ENCODE measurements at places on chromosomes 5 and 9.

GRCh38 chr5:177455036-177455660, 8.5 kb downstream of the PRR7 start:
- DNase-seq = peak; percentile 70

DNA sequence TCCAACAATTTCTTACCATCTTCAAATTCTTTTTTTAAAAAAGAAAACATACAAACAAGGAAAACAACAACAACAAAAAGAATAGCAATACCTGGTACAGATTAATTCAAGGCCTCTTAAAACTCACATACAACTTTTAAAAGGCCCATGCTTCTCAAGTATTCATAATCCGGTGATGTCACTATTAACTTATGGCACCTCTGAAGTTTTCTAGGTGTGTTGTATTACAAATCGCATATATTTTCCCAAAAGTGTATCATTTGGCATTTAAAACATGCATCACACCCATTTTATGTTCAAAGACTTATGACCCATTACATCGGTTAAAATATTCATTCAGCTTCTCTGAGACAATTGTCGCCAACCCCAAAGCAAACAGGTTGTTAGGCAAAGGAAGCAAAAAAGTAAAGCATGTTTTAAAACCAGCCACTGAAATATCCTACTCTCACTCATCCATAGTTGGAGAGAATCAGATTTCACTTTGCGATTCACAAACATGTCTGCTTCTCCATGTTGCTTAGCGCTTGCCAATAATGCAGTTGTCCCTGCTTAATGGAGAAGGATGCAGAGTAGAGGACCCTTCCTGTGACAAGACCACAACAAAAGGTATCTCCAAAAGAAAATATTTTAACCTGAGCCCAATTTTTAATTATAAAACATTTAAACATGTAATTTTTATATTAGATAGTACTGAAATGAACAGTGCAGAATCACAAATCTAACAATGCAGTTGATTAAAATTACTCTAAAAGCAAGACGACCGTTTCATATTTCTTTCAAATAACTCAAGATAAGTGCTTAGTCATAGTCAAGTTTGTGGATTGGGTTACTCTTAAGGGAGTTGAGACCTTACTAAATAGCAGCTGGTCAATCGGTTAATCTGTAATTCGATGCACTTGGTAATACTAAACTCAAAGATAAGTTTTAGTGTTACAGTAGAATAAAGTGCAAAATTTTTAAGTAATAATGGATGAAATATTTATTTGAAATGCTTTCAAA, 1.6 kb downstream of the SKP1 start:
- DNase-seq = peak; percentile 58

- DNase-seq = no peak
Observed at GRCh38 chr9:70045452-70045851, 1.8 kb downstream of the MAMDC2 start.

DNA sequence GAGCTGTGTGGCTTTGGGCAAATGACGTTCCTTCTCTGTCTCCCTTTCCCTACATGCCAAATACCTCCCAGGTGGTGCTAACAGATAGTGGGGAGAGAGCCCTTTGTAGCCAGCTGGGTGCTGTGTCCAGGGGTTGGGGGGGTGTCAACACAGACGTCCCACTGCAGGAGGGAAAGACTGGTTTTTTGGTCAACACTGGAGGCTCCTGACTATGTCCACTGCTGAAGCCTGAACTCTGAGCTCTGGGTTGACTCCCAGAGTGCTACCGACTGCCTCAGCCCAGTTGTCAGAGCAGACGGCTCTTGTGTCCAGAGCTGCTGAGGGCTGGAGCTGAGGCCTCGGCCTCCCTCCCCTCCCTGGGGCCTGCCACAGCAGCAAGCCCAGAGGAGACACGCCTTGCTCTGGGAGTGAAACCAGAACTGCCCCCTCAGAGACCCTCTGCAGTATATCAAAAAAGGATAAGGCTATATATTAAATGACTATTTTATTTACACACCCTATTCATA, 14.8 kb upstream of the SLC25A51 start:
- DNase-seq = no peak

DNA sequence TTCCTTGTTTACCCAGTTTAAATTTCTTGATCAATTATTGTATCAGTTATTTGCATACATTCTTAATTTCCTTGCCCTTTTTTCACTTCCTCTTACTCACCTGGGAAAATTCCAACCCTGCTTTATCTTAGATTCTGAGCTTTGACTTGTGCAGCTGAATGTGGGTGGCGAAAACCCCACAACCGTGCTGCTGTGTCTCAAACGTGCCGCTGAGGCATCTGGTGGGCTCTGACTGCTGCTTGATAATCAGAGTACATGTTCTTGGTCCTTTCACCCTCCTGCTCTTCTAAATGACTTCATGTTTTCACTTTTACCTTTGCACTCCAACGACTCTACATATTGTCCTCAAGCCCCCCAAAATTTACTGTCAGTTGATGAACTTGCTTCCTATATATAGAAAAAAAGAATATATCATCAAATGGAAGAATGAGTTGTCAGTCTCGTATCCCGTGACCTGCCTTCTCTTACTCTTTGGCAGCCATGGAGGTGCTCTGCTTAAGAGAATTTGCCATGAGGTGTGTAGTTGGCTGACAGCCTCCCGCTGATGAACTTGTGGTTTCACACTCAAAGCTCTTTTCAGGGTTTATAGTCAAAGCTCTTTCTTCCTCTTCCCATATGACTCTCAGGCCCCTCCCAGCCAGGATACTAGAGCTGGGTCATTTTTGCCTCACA, 14.0 kb upstream of the JAK2 start:
- DNase-seq = no peak

DNA sequence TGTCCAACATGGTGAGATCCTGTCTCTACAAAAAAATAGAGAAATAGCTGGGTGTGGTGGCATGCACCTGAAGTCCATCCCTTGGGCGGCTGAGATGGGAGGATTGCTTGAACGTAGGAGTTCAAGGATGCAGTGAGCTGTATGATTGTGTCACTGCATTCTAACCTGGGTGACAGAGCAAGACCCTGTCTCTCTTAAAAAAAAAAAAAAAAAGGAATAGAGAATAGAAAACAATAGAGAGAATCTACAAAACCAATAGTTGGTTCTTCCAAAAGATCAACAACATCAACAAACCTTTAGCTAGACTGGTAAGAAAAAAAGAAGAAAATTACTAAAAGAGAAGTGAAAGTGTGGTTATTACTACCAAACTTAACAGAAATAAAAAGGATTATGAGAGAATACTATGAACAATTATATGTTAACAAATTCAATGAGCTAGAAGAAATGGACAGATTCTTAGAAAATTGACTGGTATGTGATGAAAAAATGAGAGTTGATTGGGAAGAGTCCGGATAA, 8.1 kb upstream of the SLC38A9 start:
- DNase-seq = no peak

DNA sequence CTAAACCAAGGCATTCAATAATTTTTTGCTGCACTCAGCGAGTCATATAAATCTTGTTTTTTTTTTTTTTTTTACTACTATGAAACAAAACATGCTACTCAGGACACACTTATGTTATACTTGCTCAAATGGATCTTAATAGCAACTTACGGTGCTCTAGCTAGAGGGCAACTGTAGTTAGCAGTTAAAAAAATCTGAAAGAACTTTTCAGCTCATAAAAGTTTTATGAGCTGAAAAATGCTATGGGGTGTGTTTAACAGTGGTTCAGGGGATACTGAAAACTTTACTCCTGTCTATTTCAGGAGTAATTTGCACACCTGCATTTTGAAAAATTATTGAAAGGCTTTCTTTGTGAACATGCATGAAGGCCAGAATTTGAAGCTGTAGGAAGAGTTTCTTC, 53.4 kb downstream of the VCAN start:
- no peak for DNase-seq

DNA sequence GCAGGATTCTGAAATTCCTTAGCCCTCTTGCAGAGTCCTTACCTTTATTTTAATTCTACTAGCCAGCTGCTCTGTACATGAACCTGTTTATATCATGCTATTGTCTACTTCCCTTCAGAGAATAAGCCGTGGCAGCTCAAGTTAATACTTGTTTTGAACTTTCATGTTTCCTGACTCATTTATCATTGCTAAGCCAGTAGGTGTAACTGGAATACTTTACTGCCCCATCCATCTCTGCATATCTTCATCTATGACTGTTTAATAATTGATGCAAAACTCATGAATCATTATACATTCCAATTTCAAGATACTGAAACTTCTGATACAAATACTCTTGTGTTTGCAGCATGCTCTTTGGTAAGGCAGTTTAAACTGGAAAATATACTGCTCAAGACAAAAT, 174.7 kb downstream of the PPP2R2B start:
- no peak for DNase-seq

- DNase-seq = no peak
Observed at GRCh38 chr9:120921661-120922181, 4.9 kb downstream of the TRAF1 start.

GRCh38 chr9:130276121-130276520, 10.6 kb downstream of the HMCN2 start:
- DNase-seq = peak; percentile 64

DNA sequence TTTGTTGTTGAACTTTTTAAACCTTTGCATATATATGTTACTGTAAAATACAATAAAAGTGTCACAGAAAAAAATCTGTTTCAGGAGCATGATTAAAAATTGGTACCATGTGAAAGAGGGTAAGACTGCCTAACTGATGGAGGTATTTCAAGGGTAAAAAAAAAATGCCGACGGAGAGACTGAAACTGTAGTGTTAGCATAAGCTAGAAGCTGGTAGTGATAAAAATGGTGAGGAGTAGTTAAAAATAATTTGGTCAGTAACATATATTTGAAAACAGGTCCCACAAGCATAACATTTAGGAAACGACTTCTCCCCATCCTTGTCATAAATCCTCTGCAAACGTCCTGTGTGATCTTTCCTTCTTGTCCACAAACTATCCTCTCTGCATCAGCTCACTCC, 64.7 kb downstream of the MEF2C start:
- DNase-seq = no peak

GRCh38 chr5:172276214-172276613, 7.3 kb downstream of the UBTD2 start:
- DNase-seq = peak; percentile 88
